Neural progenitor cell (in vitro differentiated cells): ENCODE measurements at places on chromosomes 3 and 15.

DNA sequence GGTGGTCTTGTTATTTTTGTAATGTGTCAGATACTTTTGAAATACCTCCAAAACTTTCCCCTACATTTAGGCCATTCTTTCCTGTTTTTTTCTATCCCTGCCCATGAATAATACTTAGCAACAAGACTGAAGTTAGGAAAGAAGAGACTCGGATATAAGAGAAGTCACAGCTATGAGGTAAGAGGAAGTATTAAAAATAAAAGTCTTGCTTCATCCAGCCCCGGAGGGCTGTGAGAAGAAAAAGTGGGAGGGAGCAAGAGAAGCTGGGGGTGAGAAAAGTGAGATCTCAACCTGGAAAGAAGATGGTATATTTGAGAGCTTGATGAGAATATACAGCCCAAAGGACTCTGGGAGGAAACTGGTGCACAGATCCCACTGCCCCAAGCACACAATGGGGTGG is 213.5 kb upstream of the CDIN1 start:
- DNase-seq, result no peak

DNA sequence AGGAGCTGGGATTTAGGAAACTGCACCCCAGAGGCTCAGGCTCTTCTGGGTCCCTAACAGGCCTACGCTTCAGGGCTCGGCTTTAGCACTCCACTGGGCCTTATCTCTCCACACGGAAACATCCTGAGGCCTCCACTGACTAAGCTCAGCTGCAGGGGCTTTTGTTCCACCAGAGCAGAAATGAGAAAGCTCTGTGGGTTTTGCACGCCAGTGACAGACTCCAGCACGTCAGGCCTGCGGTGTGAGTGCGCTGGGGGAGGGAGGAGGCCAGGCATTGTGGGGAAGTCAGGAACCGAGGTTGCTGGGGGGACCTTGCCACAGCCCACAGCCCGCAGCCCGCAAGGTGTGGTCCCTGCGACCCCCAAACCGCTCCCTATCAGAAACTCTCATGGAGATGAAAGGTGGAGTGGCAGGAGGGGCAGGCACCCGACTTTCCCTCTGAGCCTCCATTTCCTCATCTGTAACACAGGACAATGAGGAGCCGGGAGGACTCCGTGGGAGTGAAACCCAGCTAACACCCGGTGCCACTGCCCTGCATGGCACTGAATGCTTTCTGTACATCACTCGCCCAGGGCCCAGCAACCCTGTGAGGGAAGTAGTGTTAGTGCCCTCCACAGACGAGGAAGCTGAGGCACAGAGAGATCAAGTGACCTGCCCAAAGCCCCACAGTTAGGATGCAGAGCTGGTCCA is 106.5 kb downstream of the TPRA1 start:
- DNase-seq, result no peak

GRCh38 chr3:56739036-56739435 is 56.0 kb upstream of the TASOR start:
- no peak for DNase-seq

DNA sequence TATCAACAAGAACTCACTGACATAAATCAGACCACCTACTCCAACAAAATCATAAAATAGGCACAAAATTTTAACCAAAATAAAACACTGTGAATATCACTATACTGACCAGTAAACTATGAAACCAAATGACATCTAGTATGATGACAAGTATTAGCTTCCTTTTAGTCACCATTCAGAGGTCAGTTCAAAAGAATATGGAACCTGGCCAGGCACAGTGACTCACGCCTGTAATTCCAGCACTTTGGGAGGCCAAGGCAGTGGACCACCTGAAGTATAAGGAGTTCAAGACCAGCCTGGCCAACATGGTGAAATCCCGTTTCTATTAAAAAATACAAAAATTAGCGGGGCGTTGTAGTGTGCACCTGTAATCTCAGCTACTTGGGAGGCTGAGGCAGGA is 65.8 kb downstream of the SMARCC1 start:
- no peak for DNase-seq

DNA sequence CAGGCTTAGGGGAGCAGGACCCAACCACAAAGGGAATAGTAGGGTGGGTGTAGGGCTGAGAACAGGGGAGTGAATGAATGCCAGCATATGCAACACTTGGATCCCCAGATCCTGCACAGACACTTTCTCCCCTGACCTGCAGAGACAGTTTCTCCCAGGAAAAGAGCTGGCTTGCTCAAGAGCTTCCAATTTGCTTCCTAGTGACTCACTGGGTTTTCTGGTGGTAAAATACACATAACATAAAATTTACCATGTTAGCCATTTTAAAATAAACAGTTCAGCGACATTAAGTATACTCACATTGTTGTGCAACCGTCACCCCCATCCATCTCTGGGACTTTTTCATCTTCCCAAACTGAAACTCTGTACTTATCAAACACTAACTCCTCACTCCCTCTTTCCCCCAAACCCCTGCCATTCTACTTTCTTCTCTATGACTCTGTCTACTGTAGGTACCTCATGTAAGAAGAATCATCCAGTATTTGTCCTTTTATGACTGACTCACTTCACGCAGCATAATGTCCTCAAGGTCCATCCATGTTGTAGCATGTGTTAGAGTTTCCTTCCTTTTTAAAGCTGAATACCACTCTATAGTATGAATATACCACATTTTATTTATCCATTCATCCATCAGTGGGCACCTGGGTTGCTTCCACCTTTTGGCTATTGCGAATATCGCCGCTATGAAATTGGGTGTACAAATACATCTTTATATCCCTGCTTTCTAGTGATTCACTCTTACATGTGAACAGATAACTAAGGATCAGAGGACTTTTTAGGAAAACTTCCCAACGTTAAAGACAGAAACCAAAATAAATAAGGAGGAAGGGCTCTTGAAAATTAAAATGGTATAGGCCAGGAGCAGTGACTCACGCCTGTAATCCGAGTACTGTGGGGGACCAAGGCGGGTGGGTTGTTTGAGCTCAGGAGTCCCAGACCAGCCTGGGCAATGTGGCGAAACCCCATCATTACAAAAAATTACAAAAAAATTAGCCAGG is 95.6 kb upstream of the TJP1 start:
- DNase-seq, result no peak

DNA sequence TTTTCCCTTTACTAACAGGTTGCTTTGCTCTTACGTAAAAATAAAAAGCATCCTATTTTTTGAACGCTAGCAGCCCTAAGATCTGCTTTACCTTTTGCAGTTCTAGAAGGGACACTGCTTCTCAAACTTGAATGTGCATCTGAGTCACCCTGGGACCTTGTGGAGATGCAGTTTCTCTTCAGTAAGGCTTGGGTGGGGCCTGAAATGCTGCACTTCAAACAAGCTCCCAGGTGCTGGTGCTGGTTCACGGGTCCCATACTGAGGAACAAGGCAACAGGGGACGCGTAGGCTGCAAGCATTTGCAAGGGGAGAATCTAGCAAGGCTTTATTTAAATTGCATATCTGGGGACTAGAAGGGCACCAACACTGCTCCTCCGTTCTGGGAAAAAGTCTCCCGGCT is 30.0 kb downstream of the MB21D2 start:
- DNase-seq, result no peak

DNA sequence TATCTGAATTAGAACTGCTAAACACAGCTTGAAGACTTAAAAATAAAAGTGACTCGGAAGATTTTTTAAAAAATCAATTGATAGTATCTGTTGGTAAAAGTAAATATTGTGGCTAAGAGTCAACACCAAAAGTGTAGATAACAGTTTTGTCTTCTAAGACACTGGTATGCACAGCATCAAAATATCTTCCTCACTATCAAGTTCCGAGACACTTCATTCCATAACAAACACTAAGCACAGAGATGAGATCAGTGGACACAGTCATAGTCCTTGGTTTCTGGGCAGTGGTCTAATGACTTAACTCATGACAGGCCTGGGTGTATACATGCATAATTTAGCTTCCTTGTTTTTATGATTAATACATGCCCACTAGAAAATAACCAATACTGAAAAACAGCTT is 63.2 kb downstream of the PXYLP1 start:
- DNase-seq, result no peak

DNA sequence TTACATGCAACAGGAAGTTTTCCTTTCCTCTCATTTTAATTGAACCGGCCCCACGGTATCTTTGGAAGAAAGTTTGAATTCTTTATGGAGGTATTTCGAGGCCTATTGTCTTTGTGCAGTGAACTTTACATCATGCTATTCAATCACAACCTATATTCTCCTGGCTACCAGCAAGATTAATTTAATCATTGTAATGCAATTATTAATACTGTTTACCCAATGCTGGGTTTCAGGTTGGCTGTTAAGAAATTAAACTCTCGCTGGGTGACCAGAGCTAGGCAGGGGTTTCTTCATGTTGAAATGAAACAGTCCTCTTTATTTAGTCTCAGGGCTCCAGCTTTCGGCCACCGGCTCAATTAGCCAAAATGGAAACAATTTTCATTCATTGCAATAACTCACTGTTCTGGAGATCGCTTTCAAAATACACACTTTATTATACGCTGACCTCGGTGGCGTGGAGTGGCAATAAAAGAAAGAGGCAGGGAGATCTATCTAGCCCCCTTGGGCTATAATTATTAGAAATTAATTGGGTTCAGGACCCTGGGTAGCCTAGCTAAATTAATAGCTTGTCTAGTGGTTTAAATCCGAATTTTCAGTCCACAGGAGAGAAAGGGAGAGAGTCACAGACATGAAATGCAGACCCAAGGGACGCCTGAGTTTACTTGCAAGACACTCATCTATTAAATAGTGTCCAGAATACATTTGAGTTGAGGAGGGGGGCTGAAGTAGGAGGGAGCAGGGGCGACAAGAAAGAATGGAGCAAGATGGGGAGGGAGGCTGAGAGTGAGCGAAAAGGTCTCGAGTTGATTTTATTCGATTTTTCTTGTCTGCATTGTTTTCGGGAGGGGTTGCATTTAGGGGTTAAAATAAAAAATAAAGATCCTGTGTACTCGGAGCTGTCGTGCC is 3.9 kb upstream of the MECOM start:
- DNase-seq, result no peak

- no peak for DNase-seq
Measured at GRCh38 chr15:90790057-90790456, 72.9 kb downstream of the BLM start.

DNA sequence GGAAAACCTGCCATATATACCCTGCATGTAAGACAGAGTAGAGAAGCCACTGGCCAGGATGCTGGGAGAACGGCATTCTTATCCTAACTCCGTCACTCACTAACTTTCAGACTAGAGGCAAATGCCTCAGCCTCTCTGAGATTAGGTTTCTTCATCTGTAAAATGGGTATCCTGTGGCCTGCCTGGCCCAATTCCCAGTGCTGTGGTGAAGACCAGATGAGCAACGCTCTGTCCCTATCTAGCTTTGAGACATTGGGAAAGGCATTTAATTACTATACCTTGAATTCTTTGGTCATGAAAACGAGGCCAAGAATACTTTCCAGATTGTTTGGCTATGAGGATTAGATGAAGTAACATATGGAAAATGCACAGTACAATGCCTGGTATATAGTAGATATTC is 35.9 kb downstream of the CEMIP start:
- DNase-seq, result no peak

DNA sequence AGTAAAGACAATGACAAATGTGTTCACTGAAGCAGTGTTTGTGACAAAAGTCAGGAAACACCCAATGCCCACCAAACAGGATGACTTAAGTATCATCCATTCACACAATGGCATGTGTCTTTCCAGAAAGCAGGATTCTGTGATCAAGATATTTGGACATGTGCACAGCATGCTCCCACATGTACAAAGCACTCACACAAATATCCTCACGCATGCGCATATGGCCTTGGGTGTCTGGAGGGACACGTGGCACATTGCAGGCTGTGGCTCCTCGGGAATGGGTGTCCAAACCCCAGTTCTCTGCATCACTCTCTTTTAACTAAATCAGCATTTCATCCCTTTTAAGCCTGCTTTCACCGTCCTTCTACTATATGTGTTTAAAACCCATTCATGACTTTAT is 130.5 kb downstream of the KLF13 start:
- no peak for DNase-seq

DNA sequence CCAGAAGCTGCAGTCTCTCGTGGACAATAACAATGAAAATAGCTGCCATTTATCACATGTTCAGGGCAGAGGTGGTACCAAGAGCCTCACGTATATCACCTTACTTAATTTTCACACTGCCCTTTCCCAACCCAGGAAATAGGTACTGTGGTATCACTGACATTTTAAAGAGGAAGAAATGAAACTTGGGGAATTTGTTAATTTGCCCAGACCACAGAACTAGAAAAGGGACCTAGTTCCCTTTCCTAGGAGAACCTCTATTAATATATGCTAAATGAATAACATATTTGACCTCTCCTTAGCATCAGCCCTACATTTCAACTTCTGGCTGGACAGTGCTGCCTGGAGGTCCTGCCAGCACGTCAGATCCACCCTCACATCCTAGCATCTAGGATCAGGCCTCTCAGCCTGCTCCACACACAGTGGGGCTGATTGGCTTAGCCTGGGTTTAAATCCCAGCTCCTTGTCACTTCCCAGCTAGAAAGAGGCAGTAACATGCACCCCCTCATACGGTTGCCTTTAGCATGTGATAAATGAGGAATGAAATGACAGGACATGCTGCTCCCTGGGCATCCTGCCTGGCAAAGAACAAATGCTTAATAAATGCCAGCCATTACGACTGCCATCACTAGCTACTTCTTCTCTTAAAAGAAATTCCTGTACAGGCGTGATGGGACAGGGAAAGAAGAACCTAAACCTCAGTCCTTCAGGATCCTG is 95.1 kb upstream of the TNFAIP8L3 start:
- no peak for DNase-seq
